Choroid plexus epithelial cell (primary cell): ENCODE measurements at places on chromosomes 5 and 9.

- DNase-seq: no peak
These were observed 99.4 kb downstream of the OXCT1 start for GRCh38 chr5:41770799-41771198.

GRCh38 chr5:10115669-10116068 lies 134.0 kb downstream of the ATPSCKMT start:
- DNase-seq: no peak

DNA sequence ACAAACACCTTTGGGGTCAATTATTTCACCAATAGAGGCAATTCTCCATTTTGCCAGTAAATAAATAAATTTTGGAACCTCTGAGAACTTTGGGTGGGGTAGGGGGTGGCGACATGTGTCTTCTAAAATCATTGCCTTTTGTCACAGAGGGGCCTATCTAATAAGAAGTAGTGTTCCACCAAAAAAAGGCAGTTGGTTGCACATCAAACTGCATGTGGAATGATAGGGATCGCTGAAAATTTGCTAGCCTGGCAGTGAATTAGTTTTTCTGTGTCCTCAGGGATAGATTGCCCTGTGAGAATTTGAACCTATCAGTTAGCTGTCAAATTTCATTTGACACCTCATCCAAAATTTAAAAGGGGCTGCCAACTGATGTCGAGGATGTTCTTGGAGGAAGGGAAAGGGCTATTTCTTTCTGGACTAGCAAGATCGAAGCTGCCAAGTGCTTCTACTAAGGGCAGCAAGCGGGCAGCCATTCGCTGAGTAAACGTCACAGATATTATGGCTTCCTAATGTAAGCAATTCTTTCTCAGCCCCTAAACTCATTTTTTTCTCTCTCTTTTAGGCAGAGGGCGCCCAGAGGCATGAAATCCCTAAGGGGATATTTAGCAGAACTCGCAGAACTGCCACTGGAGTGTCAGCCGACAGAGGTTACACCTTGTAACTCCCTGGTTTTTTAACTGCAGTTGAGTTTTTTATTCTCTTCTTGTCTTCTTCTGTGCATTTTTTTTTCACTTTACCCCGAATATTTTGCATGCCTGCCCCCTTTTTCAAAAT lies 2208.1 kb upstream of the WWC1 start:
- no peak for DNase-seq

DNA sequence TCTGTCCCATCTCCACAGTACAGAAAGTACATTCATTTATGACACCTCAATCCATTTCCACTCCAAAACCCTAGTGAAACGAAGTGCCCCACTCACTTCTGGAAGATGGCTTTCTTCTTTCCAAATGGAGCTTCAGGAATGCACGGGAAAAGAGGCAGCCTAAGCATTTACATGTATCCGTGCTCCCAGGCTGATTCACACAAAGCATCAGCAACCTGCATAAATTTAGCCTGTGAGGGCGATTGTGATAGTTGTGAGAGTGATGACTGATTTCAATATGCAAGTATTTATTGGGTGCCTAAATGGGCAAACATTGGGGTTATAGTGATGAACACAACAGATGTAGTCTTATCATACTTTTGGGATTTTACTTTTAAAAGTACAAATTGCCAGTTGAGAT lies 86.6 kb downstream of the PLPPR1 start:
- no peak for DNase-seq

- no peak for DNase-seq
These were observed 8.3 kb downstream of the ATOX1 start for GRCh38 chr5:151750121-151750520.

- no peak for DNase-seq
These were observed 192.4 kb upstream of the GHR start for GRCh38 chr5:42230839-42231238.
